ENCODE measurements at places on chromosomes 16 and 17.

GRCh38 chr16:19710991-19711545, 7.0 kb downstream of the KNOP1 start:
- DNase-seq, result no peak

GRCh38 chr17:12769981-12770380, 19.3 kb upstream of the ARHGAP44 start:
- DNase-seq, result no peak

DNA sequence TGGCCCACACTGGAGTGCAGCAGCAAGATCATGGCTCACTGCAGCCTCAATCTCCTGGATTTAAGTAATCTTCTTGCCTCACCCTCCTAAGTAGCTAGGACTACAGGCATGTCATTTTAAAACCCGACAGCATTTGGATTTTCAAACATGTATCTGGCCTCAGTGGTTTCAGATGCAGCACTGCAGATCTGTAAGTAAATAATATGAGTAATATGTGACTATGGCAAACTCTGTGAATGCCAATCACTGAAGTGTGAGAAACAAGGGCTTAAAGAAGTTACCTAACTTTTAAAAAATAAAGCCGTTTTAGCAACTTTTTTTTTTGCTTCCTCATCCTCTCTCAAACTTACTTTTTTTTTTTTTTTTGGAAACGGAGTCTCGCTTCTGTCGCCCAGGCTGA, 11.9 kb downstream of the CEP20 start:
- DNase-seq, result no peak

GRCh38 chr16:63312346-63312745, 1276.1 kb upstream of the CDH8 start:
- no peak for DNase-seq

DNA sequence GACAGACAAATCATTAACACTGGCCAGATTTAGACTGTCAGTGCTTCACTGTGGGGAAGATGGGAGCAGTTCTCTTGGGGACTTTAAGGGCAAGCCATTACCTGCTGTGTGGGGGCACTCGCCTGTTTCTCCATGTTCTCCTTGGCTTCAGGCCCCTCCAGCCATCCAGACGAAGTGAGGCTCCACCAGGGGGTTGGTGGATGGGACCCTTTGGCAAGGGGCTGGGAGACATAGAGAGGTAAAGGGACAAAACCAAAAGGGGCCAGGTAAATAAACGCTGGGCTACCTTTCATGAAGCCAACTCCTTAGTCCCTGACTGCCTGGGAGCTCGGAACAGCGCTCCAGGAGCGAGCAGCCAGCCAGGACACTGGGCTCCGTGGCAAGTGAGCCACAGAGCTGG, 14.0 kb downstream of the TBX4 start:
- no peak for DNase-seq

- DNase-seq, result no peak
These were observed 1.3 kb downstream of the C17orf67 start for GRCh38 chr17:56832446-56832845.

DNA sequence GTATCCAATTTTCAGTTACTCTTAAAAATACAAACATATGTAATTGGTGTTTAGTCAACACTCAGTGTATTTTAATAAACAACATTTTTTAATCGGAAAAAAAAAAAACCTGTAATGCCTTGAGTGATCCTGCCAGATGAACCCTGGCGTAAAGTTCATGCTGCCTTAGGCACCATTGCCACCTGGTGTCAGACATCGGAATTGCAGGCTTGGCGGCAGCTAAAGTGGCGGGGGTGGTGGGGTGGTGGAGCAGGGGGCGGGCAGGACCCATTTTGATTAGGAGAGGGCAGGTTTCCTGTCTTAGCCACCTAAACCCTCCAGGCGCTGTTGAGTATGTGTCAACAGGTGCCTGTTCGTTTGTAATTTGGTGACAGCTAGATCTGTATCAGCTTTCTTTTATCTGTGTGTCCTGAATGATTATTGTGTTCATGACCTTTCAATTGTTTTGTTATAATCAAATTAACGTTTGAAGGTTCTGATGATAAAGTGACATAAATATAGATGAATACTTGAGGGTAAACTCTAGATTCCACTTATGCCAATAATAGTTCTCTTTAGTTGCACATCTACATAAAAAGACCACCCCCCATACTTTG, 588.7 kb downstream of the CDH13 start:
- DNase-seq, result peak; percentile 56

GRCh38 chr17:5815396-5815795, 231.1 kb upstream of the NLRP1 start:
- no peak for DNase-seq

GRCh38 chr17:72772331-72772821, 320.1 kb downstream of the SLC39A11 start:
- DNase-seq, result no peak

DNA sequence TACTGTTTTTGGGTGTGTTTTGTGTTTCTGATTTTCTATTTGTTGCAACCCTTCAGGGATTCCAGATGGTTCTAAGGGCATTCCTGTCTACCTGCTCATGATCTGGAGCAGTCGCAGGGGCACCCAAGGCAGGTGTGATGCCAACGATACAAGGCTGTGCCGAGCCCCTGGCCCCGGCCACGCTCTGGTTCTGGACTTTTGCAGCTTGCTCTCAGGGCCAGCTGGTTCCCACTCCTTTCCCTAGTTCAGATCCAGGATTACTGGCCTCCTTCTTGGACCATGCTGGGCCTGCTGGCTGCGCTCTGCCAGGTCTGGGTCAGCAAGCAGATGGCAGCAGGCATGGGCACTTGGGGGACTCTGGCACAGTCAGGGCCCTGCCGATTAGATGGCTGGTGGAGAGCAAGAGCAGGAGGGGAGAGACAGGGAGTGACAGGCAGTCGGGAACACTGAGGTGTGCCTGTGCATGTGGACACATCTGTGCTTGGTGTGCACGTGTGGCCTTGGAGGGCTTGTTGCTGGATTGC, 15.2 kb upstream of the RAP1GAP2 start:
- no peak for DNase-seq

DNA sequence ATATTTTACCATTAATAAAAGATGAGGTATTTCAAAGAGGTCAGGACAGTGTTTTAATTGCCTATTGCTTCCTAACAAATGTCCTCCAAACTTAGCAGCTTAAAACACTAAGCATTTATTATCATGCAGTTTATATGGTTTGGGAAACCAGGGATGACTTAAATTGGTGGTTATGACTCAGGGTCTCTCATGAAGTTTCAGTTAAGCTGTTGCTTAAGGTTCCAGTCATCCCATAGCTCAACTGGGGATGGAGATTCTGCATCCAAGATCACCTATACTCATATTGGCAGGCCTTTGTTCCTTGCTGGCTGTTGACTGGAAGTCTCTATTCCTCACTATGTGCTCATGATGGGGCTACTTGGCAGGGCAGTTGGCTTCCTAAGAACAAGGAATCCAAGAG, 1329.9 kb upstream of the GOT2 start:
- DNase-seq, result no peak

GRCh38 chr16:57993438-57993837, 7.0 kb downstream of the ZNF319 start:
- no peak for DNase-seq

DNA sequence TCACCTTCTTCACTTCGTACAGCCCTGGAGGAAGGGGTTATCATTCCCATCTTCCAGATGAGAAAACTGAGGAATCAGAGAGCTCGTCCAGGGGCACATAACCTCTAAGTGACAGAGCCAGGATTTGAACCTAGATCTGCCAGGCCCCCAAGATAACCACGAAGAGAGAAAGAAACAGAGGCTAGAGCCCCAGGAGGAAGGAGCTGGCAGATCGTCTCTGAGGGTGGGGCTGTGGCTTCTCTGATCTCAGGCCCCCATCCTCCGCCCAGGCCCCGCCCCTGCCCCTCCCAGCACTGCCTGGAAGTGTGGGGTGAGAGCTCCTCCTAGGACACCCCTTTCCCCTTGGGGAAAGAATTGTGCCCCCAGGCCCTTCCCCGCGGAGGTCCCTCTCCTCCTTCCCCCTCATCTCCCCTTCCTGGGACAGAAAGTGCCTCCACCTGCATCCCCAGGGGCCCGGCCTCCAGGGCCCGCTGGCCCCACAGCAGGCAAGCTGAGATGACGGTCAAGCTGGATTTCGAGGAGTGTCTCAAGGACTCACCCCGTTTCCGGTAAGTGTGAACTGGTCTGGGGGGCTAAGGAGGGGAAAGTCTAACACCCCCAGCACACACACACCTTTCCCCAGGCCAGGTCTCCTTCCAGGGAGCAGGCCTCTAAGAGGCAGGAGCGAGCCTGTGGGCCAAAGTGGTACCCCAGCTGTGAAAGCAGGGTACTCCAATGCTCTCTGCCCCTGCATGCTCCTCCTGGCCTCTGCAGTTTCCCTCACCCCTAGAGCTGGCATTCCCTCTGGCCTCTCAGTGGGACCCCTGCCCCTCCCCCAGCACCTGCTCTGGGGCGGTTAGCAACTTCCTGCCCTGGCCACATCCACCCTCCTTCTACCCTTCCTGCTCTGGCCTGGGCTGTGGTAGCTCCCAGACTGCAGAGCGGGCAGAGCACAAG, at the start of gene ACAP1:
Gene ACAP1, plus strand, starts transcription at position 290 of the 936 bp plus-strand sequence. Its CDS starts 206 bp downstream, at position 496.
- peak; percentile 93 for DNase-seq

- no peak for DNase-seq
These were observed 129.6 kb downstream of the CPPED1 start for GRCh38 chr16:12674071-12674470.

GRCh38 chr17:46727572-46728348, 90.7 kb downstream of the WNT3 start:
- no peak for DNase-seq
